CD4-positive, alpha-beta memory T cell (primary cell): ENCODE measurements at places on chromosomes 16 and 17. TPM values are rescaled to one million over a fixed set of nuclear protein-coding genes. Genes with fewer than 3 reads are reported as not detected.
A peak's percentile ranks its signal among the peaks of the same experiment; 100 is the strongest.

RHBDF1 gene
- not detected for polyA plus RNA-seq

TBL3 gene
- polyA plus RNA-seq = 44.1 TPM

KRTAP9-8 gene
- polyA plus RNA-seq = not detected

DNA sequence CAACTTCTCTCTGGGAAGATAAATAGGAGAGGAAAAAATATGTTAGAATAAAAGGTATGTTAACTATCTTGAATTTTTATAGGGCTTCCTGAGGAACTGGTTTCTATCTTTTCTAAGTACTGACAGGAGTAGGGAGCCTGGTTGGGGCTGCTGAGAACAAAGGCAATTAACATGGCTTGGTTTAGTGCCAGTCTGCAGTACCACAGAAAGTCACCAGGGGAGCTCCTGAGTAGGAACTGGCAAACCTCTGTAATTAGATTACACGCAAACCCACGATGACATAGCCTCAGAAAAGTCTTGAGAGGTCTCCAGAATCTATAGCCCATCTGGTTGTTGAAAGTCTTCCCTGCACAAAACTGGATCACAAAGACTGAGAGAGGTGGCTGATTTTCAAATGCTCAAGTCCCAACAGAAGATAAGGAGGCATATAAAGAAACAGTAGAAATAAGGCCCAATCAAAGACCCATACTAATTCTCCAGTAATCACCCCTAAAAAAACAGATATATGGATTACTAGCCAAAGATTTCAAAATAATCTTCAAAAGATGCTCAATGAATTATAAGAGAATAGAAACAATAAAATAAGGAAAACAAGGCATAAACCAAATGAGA, 11.7 kb upstream of the CNTNAP4 start:
- DNase-seq = no peak

GAS2L2 gene
- not detected for polyA plus RNA-seq

ADGRG3 gene
- not detected for polyA plus RNA-seq

GRCh38 chr16:4534151-4534790, 4.3 kb downstream of the CDIP1 start:
- peak; percentile 55 for DNase-seq

- no peak for DNase-seq
Measured at GRCh38 chr17:3630781-3631180, 5.3 kb downstream of the SHPK start.

DNA sequence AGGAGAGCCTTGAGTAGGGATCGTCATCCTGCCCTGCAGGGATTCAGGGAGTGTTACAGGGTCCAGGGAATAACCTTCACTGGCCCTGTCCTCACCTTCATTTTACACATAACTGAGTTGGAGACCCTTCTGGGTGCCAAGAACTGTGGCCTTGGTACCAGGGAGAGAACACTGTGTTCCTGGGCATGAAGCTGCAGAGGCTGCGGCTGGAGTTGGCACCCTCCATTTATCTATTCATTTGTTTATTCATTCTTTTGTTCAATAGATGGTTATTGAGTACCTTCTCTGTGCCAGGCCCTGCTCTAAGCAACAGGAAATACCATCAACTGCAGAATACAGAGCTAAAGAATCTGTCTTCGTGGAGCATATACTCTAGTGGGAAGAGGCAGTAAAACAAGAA, 6.7 kb downstream of the ABCC3 start:
- DNase-seq = no peak

DNA sequence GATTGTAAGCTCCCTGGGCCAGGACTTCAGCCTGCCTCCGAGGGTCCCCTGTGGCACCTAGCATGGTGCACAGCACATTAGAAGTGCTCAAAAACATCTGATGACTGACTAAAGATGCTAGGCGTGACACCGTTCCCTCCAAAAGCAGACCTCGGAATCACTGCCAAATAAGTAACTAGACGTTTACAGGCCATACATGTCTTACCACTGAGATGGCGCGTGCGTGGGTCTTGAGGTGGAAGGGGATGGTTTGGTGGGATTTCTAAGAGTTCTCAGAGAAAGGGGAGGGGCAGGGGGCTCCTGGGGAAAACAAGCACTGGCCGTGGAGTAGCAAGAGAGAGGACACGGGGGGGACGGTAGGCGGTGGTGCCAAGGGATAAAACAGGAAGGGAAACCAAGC, 12.4 kb downstream of the MPO start:
- no peak for DNase-seq

CHD9NB gene
- not detected for polyA plus RNA-seq

DNA sequence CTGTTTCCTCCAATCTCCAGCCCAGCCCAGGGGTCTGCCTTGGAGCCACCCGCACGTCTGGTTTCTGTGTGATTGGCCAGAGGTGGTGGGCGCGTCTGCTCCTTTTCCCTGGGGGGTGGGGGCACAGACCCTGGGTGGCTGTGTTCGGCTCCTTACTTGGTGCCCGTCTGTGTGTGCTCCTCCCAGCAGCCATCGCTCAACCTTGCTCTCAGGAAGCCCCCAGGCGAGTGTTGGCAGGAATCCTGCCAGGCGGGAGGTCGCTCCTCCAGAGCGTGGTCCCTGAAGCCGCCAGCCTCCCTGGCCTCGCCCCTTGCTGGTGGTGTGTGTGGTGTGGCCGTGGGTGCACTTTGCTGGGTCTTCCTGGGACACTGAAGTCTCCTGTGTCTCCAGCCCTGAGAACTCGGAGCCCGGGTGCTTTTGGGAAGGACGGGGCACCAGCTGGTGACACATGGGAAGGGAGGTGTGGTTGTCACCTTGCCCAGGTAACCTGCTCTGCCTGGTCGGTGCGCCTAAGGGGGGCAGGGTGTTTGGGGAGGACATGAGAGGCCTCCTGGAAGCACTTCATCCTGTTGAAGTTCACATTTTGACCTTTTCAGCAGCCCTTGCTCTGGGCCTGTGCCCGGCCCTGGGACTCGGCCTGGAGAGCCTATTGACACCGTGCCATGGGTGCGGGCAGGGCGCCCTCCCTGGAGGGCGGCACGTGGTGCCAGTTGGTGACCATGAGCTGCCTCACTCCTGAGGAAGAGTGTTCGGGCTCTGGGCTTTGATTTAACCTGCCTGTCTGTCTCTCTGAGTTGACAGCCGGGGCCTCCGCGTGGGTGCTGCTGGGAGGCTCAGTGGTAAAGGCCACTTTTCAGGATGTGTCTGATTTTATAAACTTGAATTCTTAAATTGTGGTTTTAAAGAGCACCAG, 49.0 kb upstream of the ZNF750 start:
- DNase-seq = no peak

GRCh38 chr17:28532050-28532960, 20.1 kb downstream of the UNC119 start:
- no peak for DNase-seq

- DNase-seq = no peak
Measured at GRCh38 chr17:40399185-40399584, 18.5 kb downstream of the TOP2A start.

DNA sequence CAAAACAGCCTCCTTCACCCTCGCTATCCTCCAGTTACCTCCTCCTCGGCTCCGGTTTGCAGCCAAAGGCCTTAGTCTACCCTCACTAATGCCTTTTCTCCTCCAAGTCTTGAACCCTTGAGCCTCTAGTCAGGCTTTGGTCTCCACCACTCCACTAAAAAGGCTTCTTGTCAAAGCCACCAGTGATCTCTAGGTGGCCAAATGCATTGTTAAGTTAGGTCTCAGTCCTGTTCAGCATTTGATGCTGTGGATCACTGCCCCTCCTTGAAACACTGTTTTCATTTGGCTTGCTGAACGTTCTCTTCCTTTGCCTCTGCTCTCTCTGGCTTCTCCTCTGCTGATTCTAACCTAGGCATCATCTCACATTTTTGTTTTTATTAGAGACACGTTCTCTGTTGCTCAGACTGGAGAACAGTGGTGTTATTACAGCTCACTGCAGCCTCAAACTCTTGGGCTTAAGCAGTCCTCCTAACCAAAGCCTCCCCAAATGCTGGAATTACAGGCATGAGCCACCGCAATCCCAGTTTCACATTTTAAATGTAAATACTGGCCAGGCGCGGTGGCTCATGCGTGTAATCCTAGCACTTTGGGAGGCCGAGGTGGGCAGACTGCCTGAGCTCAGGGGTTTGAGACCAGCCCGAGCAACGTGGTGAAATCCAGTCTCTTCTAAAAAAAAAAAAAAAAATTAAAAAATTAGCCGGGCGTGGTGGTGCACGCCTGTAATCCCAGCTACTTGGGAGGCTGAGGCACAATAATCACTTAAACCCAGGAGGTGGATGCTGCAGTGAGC, 1.1 kb downstream of the SGF29 start:
- DNase-seq = no peak

DNA sequence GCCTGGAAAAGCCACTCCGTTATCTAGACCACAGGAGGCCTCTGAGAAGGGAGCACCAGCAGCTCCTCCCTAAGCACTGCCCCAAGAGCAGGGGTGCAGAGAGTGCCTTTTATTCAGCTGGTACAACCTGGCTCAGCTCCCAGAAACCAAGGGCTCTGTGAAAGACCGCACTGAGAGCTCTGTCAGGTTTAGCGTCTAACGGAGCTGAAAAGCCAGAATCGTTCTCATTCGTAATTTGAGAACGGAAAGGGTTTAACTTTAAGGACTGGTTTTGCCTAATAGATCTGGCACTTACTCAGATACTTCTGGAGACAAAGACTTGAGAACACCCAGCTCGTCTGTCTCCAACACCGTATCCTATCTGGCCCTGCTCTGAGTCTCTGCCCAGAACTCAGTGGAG, 13.5 kb downstream of the MPG start:
- DNase-seq = no peak

AGRP gene
- polyA plus RNA-seq = not detected

- DNase-seq = no peak
Measured at GRCh38 chr17:66091445-66092080, 100.4 kb downstream of the CEP112 start.
